ENCODE measurements at places on chromosomes 12 and 14.

- DNase-seq: no peak
Measured at GRCh38 chr12:57273516-57273915, 22.5 kb upstream of the STAC3 start.

- DNase-seq: no peak
Measured at GRCh38 chr14:38389681-38390080, 133.8 kb upstream of the CLEC14A start.

DNA sequence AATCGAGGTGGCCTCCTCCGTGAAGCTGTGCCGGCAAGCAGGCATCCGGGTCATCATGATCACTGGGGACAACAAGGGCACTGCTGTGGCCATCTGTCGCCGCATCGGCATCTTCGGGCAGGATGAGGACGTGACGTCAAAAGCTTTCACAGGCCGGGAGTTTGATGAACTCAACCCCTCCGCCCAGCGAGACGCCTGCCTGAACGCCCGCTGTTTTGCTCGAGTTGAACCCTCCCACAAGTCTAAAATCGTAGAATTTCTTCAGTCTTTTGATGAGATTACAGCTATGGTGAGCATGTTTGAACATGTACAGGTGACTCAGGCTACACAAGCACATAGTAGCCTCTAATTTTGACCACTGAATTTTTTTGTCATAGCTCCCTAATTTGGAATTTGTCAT is 59.7 kb downstream of the ATP2A2 start:
- DNase-seq: no peak

DNA sequence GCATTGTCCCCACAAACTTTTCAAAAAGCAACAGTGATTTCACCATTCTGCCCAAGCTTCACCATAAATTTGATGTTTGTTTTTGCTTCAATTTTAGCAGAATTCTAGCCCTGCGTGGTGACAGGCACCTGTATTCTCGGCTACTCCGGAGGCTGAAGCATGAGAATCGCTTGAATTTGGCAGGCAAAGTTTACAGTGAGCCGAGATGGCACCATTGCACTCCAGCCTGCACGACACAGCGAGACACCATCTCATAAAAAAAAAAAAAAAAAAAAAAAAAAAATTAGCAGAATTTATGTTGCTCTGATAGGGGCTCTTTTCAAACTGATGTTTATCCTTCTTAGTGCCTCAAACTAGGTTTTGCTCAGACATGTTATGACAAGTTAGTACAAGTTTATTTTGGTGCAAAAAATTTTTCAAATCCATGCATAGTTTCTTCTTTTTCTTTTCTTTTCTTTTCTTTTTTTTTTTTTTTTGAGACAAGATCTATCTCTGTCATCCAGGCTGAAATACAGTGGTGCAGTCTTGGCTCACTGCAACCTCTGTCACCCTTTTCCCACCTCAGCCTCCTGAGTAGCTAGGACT is 24.3 kb downstream of the RASSF3 start:
- DNase-seq: no peak

DNA sequence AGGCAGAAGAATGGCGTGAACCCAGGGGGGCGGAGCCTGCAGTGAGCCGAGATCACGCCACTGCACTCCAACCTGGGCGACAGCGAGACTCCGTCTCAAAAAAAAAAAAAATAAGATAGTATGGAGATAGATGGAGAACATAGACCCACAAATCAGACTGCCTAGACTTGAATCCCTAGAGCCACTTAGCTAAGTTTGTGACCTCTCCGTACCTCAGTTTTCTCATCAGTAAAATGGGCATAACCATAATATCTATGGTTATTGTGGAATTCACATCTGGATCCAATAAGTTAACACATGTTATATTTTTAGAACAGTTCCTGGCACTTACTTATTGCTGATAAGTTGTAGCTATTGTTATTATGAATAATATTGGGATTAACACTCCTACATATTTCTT is 7.2 kb downstream of the PROX2 start:
- DNase-seq: no peak

GRCh38 chr12:76898442-76898841 is 19.6 kb upstream of the CSRP2 start:
- no peak for DNase-seq

All from esophagus squamous epithelium (tissue), 5 donors.